ENCODE measurements at places on chromosomes 7 and 10.

- DNase-seq, result no peak
Measured at GRCh38 chr7:70615066-70615606, 516.8 kb upstream of the GALNT17 start.

- DNase-seq, result no peak
Measured at GRCh38 chr7:8126601-8127167, 135.3 kb downstream of the ICA1 start.

DNA sequence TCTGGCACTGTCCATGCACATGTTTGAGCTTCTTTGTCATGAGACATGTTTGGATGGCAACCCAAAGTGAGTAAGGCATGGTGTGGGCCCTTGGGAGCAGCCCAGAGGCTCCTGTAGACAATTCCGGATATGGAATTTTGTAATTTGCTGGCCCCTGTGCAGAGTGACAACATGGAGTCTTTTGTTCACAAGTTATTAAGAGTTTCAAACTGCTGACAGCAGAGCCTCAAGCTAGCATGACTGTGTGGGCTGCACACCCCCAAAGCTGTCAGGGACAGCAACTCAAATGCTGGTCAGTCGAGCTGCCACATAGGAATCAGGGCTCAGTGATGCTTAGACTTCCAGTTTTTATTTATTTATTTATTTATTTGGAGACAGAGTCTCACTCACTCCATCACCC lies 7.0 kb upstream of the MYL7 start:
- no peak for DNase-seq

DNA sequence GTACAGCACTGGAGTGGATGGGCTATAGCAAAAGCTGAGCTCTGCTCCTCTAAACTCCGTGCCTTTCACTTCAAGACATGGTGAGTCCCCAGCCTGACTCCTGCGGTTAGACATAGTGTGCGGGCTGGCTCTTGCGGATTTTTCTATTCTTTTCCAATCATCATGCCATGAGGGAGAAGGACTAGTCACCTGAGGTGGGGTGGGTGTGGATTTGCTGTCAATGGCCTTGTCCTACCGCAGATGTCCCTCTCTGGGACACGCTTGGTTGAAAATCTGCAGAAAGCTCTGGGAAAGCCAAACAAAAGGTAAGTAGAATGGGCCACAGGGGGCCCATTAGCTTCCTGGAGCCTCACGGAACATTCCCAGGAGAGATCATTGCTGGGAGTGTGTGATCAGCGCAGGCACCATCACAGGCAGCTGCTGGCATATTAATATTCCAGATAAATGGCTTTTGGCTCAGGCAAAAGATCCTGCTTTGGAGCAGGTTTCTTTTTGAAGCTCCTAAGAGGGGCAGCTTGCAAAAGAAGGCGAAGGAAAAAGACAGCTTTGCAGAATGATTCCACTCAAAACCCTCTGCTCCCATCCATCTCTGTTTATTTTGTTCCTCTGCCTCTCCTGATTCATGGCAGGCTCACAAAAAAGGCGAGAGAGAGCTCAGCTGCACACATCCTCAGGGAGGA lies 509.0 kb upstream of the ZMIZ1 start:
- no peak for DNase-seq

DNA sequence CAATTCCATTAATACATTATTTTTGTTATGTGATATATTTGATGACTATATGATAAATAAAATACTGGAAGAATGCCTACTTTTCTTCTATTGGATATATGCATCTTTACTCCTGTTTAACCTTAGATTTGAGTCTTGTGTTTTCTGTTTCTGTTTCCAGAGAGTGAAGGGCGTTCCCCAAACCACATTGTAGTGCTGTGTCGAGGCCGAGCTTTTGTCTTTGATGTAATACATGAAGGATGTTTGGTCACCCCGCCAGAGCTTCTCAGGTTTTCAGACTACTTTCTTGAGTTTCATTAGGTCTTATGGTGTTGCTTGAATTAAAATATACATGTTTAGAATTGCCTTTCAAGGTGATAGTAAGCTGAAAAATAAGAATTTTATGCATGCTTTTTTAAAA lies 23.8 kb downstream of the CROT start:
- no peak for DNase-seq

GRCh38 chr10:132450825-132451505 lies 54.0 kb downstream of the PWWP2B start:
- no peak for DNase-seq

- no peak for DNase-seq
Measured at GRCh38 chr10:7567911-7568620, 98.7 kb downstream of the ITIH5 start.

GRCh38 chr10:127385066-127385465 lies 164.0 kb upstream of the NPS start:
- no peak for DNase-seq

DNA sequence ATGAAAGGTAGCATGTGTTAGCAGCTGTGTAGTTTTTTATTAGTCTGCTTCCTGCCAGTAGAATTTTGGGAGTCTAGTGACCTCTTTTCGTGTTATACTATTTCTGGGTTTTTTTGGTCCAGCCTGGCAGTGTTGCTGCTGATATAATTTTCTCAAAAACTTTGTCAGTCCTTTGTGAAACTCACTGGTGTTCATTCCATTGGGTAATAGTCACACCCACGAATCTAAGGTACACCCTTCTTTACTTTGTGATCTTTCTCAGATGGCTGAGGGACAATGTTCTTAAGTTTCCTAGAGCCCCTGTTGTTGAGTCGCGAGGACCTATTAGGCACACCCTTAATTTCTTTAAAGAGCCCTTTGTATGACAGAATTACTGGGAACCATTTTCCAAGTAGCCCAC lies 52.3 kb downstream of the TPST1 start:
- DNase-seq, result no peak

Measured in right renal cortex interstitium (tissue), 3 donors.